Frontal cortex (tissue), 4 donors: ENCODE measurements at places on chromosomes 3 and 15. TPM values are rescaled to one million over a fixed set of nuclear protein-coding genes. Genes with fewer than 3 reads are reported as not detected.

COLQ gene
- total RNA-seq: 1.6 TPM

C3orf85 gene
- not detected for total RNA-seq

PRICKLE2 gene
- total RNA-seq: 84.0 TPM

RAP2B gene
- total RNA-seq: 42.8 TPM

TMEM212 gene
- not detected for total RNA-seq

CHST13 gene
- under 0.01 TPM for total RNA-seq

SAMD7 gene
- total RNA-seq: not detected

SLC9C1 gene
- total RNA-seq: 0.41 TPM

DNA sequence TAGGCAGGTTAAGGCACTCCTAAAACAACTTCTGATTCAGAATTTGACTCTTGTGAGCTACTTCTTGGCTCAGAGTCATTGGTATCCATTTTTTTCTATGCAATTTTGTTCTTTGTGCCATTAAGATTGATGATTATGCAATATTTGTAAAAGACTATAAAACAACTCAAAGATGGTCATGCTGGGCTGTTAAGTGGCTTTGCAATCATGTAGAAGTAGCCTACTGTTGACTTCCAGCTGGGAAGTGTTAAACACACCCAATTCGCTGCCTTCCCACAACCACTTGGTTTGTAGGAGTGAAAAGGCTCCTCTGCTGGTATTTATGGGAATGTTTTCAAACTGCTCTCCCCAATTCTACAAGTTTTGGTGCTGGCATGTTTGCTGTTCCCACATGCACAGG, 74.7 kb upstream of the COL6A6 start:
- no peak for DNase-seq

DNA sequence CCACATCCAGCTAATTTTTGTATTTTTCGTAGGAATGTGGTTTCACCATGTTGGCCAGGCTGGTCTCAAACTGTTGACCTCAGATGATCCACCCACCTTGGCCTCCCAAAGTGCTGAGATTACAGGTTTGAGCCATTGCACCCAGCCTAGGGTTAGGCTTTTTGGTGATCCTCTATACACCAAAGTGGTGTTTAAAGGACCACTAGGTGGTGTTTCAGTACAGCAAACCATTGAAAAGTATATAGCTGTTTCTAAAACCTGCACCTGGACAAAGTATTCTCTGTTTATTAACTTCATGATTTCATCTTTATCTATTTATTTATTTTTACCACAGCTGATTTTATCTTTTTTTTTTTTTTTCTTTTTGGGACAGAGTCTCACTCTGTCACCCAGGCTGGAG, 68.4 kb downstream of the MINDY2 start:
- DNase-seq: no peak

- DNase-seq: no peak
Measured at GRCh38 chr3:30302027-30302426, 304.4 kb upstream of the TGFBR2 start.

- no peak for DNase-seq
Measured at GRCh38 chr3:16311960-16312451, 47.0 kb downstream of the OXNAD1 start.

GRCh38 chr3:171781711-171782127, 28.6 kb downstream of the PLD1 start:
- no peak for DNase-seq

DNA sequence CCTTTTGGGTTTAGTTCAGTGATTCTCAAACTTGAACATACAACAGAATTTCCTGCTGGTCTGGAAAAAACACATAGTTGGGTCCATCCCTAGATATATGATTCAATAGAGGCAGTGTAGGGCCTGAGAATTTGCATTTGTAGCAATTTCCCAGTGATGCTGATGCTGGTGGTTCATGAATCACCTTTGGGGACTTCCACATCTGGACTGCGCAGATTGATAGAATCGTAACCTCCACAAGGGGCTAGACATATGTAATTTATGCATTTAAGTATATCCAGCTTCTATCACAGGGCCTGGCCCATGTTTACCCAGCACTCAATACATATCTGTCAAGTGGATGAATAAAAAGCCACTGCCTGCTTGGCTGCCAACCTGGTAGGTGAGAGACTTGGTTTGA, 33.8 kb upstream of the SUCLG2 start:
- no peak for DNase-seq

DNA sequence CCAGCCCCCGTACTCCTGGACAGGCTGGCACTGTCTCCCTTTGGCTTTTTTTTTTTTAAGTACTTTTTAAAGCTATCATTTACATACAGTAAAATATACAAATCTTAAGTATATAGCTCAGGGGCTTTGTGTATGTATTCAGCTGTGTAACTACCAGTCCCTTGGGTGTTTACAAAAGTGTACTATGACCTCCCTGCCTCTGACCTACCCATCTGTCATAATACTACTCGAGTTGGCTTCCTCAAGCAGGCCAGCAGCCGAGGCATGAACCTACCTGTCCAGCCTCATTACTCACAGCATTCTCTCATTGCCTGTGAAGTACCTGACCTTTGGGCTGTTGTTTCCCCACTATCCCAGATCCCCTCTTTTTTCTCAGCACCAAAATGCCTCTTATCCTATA, 33.2 kb downstream of the ABHD2 start:
- DNase-seq: no peak
